ENCODE measurements at places on chromosomes 2 and 18.

GRCh38 chr2:166240387-166241313 is 112.8 kb upstream of the SCN1A start:
- no peak for DNase-seq

DNA sequence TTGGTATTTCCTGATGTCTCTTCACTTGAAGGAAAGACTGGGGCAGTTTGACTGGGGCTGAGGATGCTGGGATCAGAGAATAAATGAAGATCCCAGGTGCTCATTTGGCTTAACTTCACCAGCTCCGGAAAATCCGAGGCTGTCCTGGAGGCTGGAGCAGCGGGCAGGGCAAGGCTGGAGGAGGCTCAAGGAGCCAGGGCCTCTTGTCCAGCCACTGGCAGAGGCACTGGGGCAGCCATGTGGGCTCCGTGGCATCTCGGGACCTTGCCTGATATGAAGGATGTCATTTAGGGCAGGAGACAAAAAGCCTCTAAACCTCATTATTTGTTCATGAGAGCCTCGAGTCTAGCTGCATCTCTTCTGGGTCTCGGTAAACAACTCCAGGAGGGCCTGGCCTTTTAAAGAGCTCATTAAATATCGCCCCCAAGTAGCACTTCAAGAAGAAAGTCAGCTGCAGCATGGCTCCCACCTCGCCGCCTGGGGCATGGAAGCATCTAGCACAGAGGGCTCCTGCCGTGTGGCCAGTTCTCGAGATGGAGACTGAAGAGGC is 13.5 kb upstream of the GPR55 start:
- no peak for DNase-seq

GRCh38 chr2:11080253-11081115 is 74.8 kb upstream of the SLC66A3 start:
- no peak for DNase-seq

DNA sequence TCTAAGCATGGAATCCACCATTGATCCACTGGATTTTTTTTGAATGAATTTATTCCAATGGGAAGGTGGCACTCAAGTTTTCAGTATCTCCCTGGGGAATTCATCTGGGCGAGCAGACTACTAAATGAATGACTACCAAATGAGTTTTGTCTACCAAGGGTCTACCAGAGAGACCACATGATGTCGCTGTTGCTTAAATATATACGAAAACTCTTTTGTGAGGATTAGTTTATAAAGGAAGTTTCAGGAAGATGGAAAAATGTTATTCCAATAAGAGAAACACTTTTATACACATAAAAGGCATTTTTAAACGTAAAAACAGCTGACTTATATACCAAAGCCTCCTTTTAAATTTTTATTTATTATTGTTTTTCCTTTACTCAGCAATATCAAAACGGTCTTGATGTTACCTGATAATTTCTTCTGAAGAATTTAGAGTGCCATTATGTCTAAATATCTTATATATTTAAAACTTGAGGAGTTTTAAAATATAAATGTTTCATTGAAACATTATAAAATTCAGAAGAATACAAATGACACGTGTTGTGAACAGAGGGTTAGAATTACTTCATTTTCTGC is 139.7 kb downstream of the HRH4 start:
- DNase-seq, result peak; percentile 55

DNA sequence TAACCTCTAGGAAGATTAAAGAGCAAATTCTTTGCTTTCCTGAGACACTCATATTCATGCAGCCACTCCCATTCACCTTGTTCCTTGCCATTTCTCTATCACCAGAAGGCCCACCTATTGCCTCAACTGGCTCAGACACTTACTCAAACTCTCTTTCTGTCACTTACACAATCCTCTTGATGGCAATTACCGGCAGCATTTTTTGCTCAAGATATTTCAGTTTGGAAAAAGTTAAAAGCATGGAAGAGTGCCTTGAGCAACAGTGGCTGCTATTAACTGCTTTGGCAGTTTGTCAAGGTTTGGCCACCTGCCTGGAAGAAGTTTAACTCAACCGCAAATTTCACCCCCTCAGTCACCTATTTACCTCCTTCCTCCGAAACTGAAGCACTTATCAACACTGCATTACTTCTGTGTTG is 1104.0 kb upstream of the PIK3C3 start:
- DNase-seq, result no peak

- peak; percentile 56 for DNase-seq
Measured at GRCh38 chr2:177983183-177983788, 89.3 kb downstream of the PDE11A start.

DNA sequence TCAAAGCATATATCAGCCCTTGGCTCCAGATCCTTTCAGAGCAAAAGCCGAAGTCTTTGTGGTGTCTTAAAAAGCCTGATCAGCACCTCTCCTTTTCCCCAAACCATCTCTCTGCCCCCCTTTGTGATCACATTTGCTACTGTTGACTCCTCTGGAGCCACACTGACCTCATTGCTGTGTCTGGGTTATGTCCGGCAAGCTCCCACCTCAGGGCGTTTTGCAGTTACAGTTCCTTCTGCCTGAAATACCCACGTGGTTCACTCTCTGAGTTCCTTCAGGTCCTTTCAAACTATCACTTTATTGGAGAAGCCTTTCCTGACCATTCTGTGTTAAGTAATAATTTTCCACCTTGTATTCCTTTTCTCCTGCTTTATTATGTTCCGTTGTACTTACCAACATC is 11.8 kb downstream of the C2orf69 start:
- no peak for DNase-seq

GRCh38 chr2:18829251-18829902 is 240.0 kb upstream of the NT5C1B start:
- DNase-seq, result no peak

DNA sequence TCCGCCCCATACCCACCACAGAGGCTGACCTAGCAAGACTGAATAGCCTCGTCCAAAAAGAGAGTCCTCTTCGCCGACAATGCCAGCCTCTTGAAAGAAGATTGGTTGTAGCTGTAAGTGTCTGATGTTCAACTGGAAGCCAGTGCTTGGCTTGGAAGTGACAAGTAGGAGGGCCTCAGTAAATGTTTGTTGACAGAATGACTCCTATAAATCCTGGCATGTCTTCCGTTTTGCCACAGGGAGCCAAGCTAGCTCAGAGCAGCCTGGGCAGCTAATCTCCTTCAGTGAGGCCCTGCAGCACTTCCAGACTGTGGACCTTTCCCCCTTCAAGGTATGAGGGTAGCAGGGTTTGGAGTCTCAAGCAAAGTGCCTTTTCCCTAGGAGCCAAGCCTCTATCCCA is 14.9 kb downstream of the ELMOD3 start:
- no peak for DNase-seq

DNA sequence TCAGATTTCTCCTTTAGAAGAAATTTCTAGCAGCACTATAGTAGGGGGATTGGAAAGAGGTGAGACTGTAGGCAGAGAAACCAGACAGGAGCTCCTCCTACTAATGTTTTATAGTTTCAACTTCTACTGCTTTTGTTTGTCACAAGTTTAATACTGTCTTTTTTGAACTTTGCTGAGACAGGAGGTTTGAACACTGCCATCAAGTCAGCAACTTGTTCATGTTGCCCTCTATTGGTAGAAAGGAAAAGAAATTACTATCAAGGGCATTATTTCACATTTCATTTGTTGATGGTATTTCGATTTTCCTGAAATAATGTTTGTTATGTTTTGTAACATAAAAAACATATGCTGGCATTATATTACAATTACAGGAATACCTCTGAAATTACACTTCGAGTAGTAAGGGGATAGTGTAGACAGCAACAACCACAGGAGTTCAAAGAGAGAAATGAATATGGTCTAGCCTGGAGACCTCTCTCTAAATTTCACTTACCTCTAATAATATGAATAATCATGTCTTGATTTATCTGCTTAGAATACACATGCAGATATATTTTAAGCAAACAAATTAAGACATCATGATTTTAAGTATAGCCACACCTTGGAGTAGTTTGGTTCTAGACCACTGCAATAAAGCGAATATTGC is 12.4 kb upstream of the CCDC88A start:
- DNase-seq, result peak; percentile 49

- peak; percentile 22 for DNase-seq
Measured at GRCh38 chr2:182870227-182870626, 3.8 kb upstream of the FRZB start.

DNA sequence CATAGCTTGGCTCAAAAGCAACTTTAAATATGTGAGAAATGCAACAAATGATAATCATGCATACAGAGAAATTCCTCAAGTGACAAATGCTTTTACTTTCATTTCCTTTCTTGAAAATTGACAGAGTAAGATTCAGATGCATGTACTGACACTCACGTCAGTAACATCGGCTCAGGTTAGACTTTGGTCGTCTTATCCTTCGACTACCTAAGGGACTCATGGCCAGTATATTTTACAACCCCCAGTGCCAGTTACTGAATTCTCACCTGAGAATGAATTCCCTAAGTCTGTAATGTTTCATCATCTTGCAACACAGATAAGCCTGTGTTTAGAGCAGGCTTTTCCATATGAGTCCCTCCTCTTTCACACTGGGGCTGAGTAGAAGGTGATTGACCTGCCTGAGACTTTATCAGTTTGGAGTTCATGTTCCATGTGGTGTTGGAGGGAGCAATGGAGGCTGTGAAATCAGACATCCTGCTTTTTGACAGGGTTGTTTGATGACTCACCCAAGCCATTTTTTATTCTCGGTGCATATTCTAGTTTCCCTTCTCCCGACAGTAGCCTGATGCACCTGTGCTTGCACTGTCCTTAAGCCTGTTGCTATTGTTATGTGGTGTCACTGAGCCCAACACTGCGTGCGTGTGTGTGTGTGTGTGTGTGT is 30.5 kb upstream of the ATP8B1 start:
- DNase-seq, result no peak

- no peak for DNase-seq
Measured at GRCh38 chr2:128315122-128315828, 3.4 kb downstream of the HS6ST1 start.

GRCh38 chr2:210315015-210315788 is at the start of gene MYL1:
MYL1 (minus strand) TSS chr2:210315174; CDS start chr2:210315042, 132 bp downstream.
- no peak for DNase-seq

DNA sequence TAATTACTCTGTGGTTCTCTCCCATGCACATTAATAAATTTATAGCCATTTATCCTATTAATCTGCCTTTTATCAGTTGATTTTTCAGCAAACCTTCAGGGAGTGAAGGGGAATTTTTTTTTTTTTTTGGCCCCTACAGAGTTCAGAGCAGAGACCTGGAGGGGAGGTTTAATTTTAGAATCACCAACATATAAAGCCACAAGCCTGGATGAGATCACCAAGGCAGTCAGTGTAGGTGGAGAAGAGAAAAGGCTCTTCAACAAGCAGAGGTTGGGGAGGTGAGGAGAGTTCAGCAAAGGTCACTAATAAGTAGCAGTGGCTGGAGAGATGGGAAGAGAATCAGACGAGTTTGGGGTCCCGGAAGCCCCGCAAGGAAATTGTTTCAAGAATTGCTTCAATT is 48.4 kb upstream of the SPTBN1 start:
- no peak for DNase-seq

- DNase-seq, result no peak
Measured at GRCh38 chr2:146826388-146826787, 1018.4 kb upstream of the ACVR2A start.

DNA sequence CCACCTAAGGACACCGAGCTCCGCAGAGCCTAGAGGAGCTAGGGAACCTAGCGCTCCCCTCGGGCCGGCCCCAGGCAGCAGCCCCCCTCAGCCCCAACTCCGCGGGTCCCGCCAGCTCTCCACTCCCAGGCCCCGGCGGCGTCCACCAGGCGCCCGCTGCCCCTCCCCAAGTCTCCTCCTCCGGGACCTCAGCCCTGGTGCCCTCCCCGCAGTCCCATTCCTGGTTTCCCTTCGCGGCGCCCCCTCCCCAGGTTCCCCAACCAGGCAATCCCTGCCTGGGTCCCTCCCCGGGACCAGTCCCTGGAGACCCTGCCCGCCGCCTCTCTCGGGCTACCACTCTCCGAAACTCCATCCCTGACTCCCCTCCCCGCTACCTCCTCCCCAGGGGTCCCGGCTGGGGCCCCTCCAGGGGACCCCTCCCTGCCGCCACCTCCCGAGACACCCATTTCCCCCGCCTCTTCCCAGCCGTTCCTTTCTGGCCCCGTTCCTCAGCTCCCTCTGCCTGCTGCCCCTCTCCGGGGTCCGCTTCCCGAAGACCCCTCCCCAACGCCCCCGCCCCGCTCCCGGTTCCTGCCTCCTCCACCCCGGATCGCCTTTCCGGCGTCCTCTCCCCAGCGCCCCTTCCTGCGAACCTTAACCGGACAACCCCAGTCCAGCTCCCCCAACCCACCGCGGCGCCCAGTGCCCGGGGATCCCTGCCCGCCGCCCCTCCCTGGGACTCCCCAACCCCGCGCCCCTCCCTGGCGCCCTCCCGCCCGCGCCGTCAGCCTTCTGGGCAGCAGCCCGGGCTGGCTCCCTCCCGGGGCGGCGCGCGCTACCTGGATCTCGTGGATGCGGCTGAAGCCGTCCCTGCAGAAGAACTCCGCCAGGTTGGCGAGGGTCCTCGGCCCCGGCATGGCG is 678 bp downstream of the CYP27C1 start:
- DNase-seq, result no peak

DNA sequence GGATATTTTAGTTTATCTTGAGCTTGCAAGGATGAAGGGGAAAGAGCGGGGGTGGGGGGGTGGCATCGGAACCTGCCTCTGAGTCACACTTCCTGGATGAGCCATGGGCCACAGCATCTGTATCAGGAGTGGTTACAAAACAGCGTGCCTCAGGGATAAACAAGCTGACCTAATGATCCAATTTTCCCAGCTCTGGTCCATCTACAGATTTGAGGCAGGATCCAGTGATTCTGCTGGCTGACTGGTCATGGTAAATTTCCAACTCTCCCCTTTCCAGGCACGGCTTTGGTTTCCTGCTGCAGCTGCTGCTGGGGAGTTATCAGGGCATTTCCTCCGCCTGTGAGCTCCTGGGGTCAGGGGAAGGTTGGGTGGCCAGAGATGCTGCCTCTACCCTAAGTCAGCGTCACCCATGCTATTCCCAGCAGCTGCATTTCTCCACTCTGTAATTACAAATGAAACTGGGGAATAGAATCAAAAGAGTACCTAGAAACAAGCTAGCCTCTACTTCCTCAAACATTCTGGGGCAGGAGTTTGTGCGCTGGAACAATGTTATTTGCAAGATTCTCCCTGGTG is 4.7 kb upstream of the HPCAL1 start:
- DNase-seq, result peak; percentile 60

DNA sequence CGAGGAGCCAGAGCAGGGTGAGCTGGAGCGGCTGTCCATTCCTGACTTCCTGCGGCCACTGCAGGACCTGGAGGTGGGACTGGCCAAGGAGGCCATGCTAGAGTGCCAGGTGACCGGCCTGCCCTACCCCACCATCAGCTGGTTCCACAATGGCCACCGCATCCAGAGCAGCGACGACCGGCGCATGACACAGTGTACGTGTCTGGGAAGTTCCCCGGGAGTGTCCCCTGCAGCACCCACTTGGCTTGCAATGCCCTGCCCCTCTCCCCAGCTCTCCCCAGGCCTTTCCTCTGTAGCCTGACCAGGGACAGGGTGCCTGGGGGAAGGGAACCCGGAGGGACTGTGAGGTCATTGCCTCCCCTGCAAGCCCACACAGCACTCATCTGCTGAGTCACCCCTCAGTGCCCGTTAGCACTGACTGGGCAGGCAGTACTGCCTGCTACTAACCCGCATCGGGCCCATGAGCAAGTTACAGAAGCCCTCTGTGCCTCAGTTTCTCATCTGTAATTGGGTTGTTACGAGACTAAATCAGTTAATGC is 29.4 kb upstream of the GMPPA start:
- no peak for DNase-seq

- no peak for DNase-seq
Measured at GRCh38 chr18:42095732-42096377, 140.8 kb downstream of the PIK3C3 start.
